Activated CD8-positive, alpha-beta T cell treated with anti-CD3 and anti-CD28 coated beads for 36 hours (primary cell): ENCODE measurements at places on chromosomes 13 and 19. TPM values are rescaled to one million over a fixed set of nuclear protein-coding genes. Genes with fewer than 3 reads are reported as not detected.

- peaks cover 8% of the 10 kb centered on the region for H3K27me3 ChIP-seq
- H3K27ac ChIP-seq: no peak overlapping the region
- H3K4me3 ChIP-seq: no peak overlapping the region
- DNase-seq: no peak
Observed at GRCh38 chr13:28843639-28844038, 23.5 kb downstream of the MTUS2 start.

DNA sequence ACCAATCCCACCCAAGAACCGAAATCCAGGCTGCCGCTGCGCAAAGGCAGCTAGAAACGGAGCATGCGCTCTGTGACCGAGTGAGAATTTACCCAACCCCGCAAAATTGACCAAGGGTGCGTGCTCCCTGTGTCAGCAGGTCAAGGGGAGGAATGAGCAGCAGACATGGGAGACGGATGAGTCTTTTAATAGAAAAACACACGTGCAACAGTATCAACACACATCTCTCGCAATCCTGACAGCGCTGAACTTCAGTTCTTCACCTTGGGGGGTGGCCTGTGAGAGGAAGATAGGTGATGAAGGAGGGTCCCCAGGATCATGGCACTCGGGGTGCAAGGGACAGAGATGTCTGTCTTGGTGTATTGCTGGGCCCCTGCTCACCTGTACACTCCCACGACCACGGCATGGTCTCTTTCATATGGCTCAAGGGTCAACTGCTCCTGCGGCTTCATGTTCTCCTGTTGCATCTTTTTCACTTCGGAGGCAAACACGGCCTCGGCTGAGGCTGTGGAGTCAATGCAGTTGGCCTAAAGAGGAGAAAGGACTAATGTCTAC is 402 bp upstream of the DYRK1B start:
- no peaks in the 10 kb centered on the region for H3K27me3 ChIP-seq
- peak overlapping the region; percentile 63 for H3K4me3 ChIP-seq
- peaks cover 71% of the 10 kb centered on the region for H3K36me3 ChIP-seq
- H3K4me1 ChIP-seq: peaks cover 29% of the 10 kb centered on the region

CYP2A7 gene
- not detected for total RNA-seq

GRCh38 chr13:66519259-66519658 is 710.9 kb downstream of the PCDH9 start:
- no peak for DNase-seq
- no peaks in the 10 kb centered on the region for H3K36me3 ChIP-seq
- no peak overlapping the region for H3K4me3 ChIP-seq
- H3K4me1 ChIP-seq: no peaks in the 10 kb centered on the region
- H3K27me3 ChIP-seq: no peaks in the 10 kb centered on the region
- H3K27ac ChIP-seq: no peak overlapping the region

HRC gene
- total RNA-seq: not detected

DNA sequence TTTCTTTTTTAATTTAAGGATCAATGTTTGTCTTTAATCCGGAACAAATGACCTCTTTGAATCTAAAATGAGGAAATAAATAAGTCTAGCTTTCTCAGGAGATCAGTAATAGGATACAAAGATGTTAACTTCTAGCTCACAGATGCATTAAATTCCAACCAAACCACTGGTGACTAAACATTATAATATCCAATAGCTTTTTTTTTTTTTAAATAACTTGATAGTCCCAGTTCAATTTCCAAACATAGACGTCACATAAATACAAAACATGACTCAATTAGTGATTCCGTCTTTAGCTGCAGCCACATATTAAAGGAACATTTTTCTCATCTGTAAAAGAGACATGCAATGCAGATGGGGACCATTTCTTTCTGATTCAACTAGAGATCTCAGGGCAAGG is 390.5 kb upstream of the PCDH9 start:
- no peaks in the 10 kb centered on the region for H3K27me3 ChIP-seq
- no peak overlapping the region for H3K4me3 ChIP-seq

GRCh38 chr13:23381866-23382265 is 51.6 kb downstream of the SACS start:
- H3K4me3 ChIP-seq: no peak overlapping the region
- DNase-seq: no peak
- peaks cover 4% of the 10 kb centered on the region for H3K27me3 ChIP-seq

GRCh38 chr13:106109391-106109791 is 426.1 kb downstream of the EFNB2 start:
- DNase-seq: no peak
- H3K27ac ChIP-seq: no peak overlapping the region
- H3K27me3 ChIP-seq: no peaks in the 10 kb centered on the region

PRR36 gene
- total RNA-seq: not detected

- peaks cover 31% of the 10 kb centered on the region for H3K4me1 ChIP-seq
- H3K4me3 ChIP-seq: no peak overlapping the region
- no peak overlapping the region for H3K27ac ChIP-seq
- DNase-seq: no peak
Observed at GRCh38 chr19:46722421-46723022, 5.6 kb upstream of the PRKD2 start.

DNA sequence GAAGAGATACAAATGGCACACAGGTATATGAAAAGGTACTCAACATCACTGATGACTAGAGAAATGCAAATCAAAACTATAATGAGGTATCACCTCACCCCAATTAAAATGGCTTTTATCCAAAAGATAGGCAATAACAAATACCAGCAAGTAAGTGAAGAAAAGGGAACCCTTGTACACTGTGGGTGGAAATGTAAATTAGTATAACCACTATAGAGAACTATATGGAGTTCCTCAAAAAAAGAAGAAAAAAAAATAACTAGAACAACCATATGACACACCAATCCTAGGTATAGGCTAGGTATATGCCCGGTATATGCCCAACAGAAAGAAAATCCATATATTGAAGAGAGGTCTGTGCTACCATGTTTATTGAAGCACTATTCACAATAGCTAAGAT is 150.9 kb downstream of the VWA8 start:
- no peak overlapping the region for H3K4me3 ChIP-seq
- H3K27ac ChIP-seq: no peak overlapping the region
- peaks cover 24% of the 10 kb centered on the region for H3K4me1 ChIP-seq
- H3K27me3 ChIP-seq: no peaks in the 10 kb centered on the region

DNA sequence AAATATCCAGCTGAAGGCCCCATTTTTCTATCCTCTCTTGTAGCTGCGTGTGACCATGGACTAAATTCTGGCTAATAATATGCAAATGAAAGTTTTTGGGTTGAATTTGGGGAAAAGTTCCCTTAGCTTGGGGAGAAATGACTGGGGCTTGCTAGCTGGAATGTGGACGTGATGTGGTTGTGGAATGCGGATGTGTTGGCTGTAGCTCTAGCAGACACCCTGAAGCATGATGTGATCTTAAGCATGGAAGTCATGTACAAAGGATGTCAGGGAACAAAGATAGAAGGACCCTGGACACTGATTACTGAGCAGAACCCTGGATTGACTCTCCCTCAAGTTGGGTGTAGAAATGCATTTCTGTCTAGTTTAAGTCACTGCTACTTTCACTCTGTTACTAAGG is 25.4 kb upstream of the SCEL start:
- H3K4me1 ChIP-seq: peaks cover 11% of the 10 kb centered on the region
- H3K4me3 ChIP-seq: no peak overlapping the region
- no peak for DNase-seq
- H3K36me3 ChIP-seq: no peaks in the 10 kb centered on the region
- H3K27ac ChIP-seq: no peak overlapping the region

DNA sequence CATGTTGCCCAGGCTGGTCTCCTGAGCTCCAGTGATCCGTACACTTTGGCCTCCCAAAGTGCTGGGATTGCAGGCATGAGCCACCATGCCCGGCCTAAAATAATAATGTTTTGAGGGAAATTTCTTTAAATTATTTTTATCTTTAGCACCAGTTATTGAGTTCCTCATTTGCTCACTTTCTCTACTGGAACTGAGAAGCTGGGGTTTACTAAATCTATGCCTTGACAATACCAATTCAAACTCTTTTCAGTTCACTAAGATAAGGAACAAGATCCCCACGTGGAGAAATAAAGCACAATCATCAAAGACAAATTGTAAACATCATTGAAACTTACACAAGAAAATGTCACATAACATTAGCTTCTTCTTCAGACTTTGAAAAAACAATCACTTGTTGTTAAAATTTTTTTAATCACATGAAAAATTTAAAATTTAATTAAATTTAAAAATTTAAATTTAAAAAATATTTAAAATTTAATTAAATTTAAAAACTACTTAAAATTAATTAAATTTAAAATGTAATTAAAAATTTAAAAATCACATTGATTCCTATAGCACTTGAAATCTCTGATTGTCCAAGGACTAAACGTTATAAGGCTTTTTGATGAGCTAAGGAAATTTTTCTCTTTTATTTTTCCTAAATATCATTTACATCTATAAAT is 25.2 kb upstream of the XPO4 start:
- no peak for DNase-seq
- no peak overlapping the region for H3K4me3 ChIP-seq
- H3K36me3 ChIP-seq: no peaks in the 10 kb centered on the region
- no peaks in the 10 kb centered on the region for H3K4me1 ChIP-seq
- H3K27ac ChIP-seq: no peak overlapping the region

CACNA1A gene
- 0.29 TPM for total RNA-seq
